ENCODE measurements at places on chromosomes 3 and 15. TPM values are rescaled to one million over a fixed set of nuclear protein-coding genes. Genes with fewer than 3 reads are reported as not detected.

The CDCP1 gene
- polyA plus RNA-seq: 1.1 TPM

The ANKRD63 gene
- polyA plus RNA-seq: not detected

The LMAN1L gene
- polyA plus RNA-seq: not detected

The HDC gene
- 0.56 TPM for polyA plus RNA-seq

The CAV3 gene
- 0.34 TPM for polyA plus RNA-seq

The DPPA2 gene
- polyA plus RNA-seq: 0.90 TPM

The CLK3 gene
- 72.9 TPM for polyA plus RNA-seq

The PRR23A gene
- not detected for polyA plus RNA-seq

The TGM4 gene
- polyA plus RNA-seq: 0.18 TPM

DNA sequence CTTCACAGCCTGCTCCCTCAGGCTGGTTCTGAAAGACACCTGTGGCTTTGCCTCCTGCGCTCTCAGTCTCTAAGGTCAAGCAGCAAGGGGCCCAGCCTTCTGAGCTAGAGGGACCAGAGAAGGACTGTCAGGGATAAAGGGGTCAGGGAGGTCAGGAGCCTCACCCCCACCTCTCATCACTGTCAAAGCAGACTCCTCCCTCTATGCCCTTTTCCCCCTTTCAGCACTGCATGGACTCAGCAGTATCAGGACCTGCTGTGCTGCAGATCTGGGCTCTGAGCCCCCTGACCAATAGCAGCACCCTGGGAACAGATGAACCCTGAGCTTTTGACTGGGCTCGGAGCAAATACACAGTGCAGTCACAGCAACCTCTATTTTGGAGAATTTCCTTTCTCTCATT lies 3.2 kb upstream of the BMF start:
- no peak for DNase-seq

- DNase-seq: no peak
These were observed at the start of gene LOXL1 for GRCh38 chr15:73926219-73927002. LOXL1 (plus strand) TSS chr15:73926462; CDS start chr15:73926784, 322 bp downstream.

DNA sequence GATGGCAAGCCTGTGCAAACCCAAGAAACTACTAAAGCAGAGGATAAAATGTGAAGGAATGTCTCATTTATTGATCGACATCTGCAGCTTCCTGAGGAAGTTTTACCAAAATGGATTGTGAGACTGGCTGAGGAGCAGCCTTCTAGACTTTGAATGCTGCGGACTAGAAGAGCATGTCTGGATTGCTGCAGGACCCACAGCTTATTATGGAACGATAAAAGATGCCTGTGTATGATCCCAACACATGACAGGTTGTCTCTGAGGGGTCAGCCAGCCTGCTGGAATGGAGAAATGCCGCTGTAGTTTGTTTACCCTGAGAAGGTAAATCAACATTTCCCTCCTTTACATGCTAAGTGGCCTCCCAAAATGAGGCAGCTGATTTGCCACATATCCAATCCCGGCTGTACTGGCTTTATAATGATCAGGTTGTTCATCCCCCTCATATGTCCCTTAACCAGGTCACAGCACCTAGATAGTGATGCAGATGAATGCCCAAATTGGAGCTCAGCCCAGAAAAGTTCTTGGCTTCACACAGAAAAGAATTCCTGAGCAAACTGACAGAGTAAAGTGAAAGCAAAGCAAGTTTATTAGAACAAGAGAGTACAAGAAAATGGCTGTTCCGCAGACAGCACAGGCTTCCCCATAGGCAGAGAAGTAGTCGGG lies 63.9 kb downstream of the IL12A start:
- no peak for DNase-seq

GRCh38 chr3:17799312-17799711 lies 56.9 kb upstream of the TBC1D5 start:
- no peak for DNase-seq

DNA sequence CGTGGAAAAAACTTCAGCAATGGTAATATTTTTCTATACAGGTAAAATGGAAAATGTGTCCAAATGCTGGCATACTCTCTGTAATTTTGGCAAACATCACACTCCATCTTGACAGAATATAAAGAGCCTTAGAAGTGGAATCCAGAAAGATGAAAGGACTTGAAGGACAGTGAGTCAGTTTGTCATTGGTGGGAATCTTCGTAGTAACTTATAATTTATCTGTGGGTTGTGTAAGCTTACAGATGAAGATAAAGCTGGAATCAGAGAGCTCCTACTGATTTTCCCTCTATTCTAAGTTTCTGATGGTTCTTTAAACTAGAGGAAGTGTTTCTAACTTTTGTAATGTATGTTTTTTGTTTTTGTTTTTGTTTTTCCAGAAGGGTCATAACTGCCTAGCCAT lies 8.7 kb upstream of the PDZRN3 start:
- DNase-seq: no peak

GRCh38 chr3:171900446-171900845 lies 57.3 kb downstream of the TMEM212 start:
- no peak for DNase-seq

GRCh38 chr15:44726568-44727484 lies 9.5 kb upstream of the TRIM69 start:
- DNase-seq: no peak

All from renal cortex interstitium (tissue), 15 donors.